Stimulated activated CD4-positive, alpha-beta T cell treated with anti-CD3 and anti-CD28 coated beads, Interleukin-12 subunit alpha, Interleukin-12 subunit beta, amount 100 ng/mL, for 24 hours (primary cell): ENCODE measurements at places on chromosomes 12 and 14.

GRCh38 chr12:106673141-106673540 lies 90.3 kb downstream of the RFX4 start:
- no peak for DNase-seq

GRCh38 chr14:52131640-52132320 lies 62.9 kb upstream of the NID2 start:
- DNase-seq, result peak; percentile 17

DNA sequence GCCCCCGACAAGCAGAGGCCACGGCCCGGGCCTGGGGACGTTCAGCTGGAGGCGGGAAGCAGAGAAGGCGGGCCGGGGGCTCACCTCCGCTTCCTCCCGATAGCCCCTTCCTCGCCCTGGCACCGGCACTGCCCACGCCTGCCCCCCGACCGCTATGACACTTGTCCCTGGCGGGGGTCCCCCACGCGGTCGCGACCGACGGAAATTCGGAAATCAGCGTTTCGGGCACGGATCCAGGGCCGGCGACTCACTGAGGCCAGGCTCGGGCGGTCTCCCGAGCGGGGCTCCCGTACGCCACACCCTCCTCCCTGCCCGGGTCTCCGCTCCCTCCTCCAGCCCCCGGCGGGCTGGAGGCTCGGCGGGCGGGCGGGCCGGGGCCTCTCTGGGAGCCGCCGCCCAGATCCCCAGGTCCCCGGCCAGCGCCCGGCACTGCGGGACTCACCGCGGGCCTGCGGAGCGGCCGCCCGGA lies 581 bp downstream of the PITPNM2 start:
- DNase-seq, result no peak

DNA sequence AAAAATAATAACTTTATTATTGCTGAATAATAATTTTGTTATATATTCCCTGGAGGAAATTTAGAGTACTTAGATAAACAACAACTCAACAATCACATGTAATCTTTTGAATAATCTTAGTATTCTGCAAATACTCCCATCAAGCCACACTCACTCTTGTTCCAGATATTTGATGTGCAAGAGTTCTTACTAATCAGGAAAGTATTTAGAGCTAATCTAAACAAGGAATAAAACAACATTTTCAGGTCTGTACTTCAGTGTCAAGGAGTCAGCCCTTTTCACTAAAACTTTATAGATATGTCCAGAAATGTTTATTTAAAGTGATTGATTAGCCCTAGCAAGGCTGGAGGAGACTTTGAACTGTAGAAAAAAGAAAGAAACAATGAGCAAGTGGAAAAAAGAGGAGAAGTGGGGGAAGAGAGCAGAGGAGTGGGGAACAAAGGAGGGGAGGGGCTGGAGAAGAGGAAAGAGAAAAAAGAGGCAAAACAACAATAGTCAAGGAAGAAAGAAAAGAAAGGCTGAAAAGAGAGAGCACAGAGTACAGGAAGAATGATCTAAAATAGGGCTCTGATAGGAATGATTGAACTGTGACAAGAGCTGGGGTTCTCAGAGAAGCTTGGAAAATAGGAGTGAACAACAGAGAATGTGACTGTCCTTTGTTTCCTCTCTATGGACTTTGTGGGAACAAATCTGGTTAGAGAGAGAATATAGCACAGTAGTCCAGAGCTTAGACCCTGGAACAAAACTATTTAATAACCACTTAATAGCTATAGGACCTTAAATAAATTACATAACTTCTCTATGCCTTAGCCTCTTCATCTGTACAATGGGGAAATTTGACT lies 238.7 kb downstream of the AKAP6 start:
- no peak for DNase-seq

- no peak for DNase-seq
These were observed 236.3 kb downstream of the GALC start for GRCh38 chr14:87756661-87757060.

- no peak for DNase-seq
These were observed 24.3 kb downstream of the GPRC5A start for GRCh38 chr12:12915656-12916055.

- no peak for DNase-seq
These were observed 105.9 kb downstream of the MED13L start for GRCh38 chr12:116171549-116171948.

DNA sequence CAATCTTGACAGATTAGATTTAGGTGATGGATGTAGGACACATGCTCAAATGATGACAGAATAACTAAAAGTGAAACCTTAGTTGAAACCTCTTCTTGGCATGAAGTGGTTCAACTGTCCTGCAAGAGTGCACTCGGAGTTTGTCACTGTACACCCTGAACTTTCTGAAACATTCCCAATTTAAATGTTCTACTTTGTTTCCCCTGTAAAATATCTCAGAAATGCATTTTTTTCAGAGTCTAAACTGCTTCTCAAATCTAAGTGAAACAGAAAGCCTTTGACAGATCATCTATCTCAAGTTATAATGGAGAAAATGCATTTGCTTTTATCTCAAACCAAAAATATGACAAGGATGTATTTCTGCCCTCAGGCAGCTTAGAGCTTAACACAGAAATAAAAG lies 66.0 kb downstream of the BHLHE41 start:
- no peak for DNase-seq

- DNase-seq, result no peak
These were observed at the start of gene TTC7B for GRCh38 chr14:90815822-90816662. TSS of gene TTC7B (minus strand) at chr14:90816430. CDS start at chr14:90816295, 135 bp downstream.

- DNase-seq, result no peak
These were observed 37.2 kb downstream of the ATP2B1 start for GRCh38 chr12:89671469-89671868.

DNA sequence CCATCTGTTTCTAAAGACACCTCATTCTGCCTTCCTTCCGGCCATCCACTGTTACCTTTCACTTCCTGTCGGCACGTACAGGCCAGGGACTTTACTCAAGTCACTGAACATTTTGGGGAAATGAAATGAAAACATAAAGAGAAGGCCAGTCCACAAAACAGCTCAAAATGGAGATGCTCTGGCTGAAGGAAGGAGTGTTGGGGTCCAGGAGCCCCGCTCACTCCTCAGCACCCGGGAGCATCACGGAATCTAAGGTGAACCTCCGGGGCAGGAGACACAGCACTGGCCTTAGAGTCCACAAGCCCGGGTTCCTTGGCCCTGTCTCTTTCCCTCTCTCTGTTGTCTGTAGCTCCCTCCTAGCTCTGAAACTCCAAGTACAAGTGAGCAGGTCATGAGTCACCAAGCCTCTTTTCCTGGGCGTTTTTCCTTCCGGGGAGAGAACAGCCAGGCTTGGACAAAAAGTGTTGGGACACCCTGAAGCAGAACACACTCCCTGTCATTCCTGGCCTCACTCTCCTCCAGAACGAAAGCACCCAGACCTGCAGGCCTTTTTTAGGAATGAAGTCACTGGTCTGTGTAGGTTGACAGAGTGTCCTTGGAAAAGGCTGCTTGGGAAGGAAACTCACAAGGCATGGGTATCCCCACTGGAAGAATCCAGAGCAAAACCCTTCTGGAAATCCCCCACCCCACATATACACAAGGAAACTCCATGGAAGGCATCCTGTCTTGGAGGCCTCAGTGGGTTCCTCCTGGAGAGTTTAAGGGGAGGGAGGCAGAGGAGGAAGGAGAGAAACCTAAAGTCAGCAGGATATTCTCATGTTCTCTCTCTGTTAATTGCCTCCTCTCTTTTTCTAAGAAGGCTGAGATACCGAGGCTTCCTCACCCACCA lies 245.3 kb downstream of the ZFP36L1 start:
- no peak for DNase-seq

- no peak for DNase-seq
These were observed 2.7 kb upstream of the GALC start for GRCh38 chr14:87995500-87996290.

- DNase-seq, result no peak
These were observed 372.9 kb downstream of the DPF3 start for GRCh38 chr14:72521045-72521444.

- DNase-seq, result no peak
These were observed 167.2 kb downstream of the KTN1 start for GRCh38 chr14:55747186-55747585.

GRCh38 chr12:62481843-62482540 lies 15.4 kb downstream of the MON2 start:
- no peak for DNase-seq

GRCh38 chr12:123877968-123878367 lies 94.7 kb downstream of the CCDC92 start:
- no peak for DNase-seq

- no peak for DNase-seq
These were observed 23.5 kb downstream of the NOC4L start for GRCh38 chr12:132167611-132168310.

DNA sequence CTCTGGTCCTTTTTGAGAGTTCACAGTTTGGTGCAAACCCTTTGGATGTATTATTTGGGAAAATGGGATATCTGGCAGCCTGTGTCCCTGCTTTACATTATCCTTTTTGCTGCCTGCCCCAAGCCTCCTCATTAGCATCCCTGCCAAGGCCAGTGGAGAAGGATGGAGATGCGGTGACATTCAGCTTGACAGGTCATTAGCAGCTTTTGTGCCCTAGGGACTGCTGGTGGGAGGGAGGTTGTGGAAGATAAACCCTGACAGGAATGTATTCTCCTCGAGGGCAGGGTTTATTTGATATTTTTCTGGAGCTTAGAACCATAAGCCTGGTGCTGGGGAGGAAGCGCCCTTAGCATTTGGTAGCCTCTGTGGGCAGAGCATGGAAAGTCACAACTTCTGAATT lies 49.3 kb downstream of the PTPN11 start:
- no peak for DNase-seq

GRCh38 chr14:102729268-102729667 lies 48.0 kb upstream of the TRAF3 start:
- DNase-seq, result no peak

- peak; percentile 16 for DNase-seq
These were observed 44.0 kb downstream of the RBMS2 start for GRCh38 chr12:56565510-56566101.

GRCh38 chr12:121334513-121335343 lies 17.5 kb downstream of the ANAPC5 start:
- no peak for DNase-seq

GRCh38 chr14:36275741-36276140 lies 44.7 kb downstream of the MBIP start:
- no peak for DNase-seq

- no peak for DNase-seq
These were observed 502.4 kb upstream of the ATP2B1 start for GRCh38 chr12:90211017-90211416.

GRCh38 chr12:74328623-74329022 lies 209.0 kb upstream of the ATXN7L3B start:
- no peak for DNase-seq

DNA sequence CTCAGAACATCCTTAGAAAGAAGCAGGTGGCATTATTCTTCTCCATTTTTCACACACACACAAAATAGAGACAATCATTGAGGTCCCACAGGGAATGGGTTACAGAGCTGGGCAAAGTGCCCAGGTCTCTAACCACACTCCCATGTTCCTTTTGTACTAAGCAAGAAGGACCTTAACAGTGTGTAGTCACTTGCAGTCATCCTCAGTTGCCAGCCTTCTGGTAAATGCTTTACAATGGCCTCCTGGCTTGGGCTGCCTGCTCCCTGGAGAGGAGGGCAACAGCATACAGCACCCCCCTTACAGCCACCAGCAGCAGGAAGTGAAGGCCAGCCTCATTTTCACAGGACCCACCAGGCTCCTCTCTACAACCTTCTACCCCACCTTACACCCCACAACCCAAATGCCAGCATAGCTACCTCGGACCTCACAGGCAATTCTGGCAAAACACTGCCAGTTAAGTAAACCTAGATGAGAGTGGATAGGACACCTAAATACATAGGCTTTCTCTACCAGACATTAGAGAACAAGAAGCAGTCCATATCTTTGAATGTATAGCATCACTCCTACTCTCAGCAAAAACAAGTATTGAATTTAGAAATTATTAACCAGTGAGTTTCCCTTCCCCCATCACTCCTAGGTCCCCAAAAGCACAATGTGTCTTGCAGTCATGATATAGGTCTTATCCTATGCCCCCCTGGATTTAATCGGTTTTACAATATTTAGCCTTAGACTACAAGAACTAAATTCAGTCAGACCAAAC lies 88.1 kb downstream of the PPP2R5E start:
- DNase-seq, result no peak

DNA sequence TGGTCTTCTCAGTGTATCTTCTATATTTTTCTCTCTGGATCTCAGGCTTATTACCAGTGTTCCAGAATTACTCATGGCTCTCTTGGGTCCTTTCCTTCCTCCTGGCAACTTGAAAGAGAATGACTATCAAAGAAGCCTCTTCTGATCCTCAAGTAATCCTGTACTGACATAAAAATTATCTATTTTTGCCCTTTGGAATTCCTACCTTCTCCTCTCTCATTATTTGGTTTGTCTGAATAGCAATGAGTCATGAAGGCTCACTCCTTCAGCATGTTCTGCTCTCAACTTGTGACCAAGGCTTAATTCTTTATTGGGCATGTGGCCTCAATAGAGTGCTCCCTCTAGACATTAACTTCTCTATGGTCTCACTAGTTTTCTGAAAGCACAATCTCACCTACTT lies 553.6 kb upstream of the ATP2B1 start:
- no peak for DNase-seq

- DNase-seq, result no peak
These were observed 11.5 kb upstream of the KRT5 start for GRCh38 chr12:52531566-52532300.

- no peak for DNase-seq
These were observed 45.9 kb upstream of the GSG1 start for GRCh38 chr12:13149411-13149810.

- DNase-seq, result no peak
These were observed 20.8 kb downstream of the GTSF1 start for GRCh38 chr12:54452628-54453027.

- DNase-seq, result peak; percentile 15
These were observed 1.6 kb downstream of the SIX4 start for GRCh38 chr14:60722357-60723115.

GRCh38 chr12:94070520-94070919 lies 77.9 kb upstream of the PLXNC1 start:
- DNase-seq, result no peak

GRCh38 chr12:98274430-98275130 lies 240.8 kb upstream of the TMPO start:
- no peak for DNase-seq

DNA sequence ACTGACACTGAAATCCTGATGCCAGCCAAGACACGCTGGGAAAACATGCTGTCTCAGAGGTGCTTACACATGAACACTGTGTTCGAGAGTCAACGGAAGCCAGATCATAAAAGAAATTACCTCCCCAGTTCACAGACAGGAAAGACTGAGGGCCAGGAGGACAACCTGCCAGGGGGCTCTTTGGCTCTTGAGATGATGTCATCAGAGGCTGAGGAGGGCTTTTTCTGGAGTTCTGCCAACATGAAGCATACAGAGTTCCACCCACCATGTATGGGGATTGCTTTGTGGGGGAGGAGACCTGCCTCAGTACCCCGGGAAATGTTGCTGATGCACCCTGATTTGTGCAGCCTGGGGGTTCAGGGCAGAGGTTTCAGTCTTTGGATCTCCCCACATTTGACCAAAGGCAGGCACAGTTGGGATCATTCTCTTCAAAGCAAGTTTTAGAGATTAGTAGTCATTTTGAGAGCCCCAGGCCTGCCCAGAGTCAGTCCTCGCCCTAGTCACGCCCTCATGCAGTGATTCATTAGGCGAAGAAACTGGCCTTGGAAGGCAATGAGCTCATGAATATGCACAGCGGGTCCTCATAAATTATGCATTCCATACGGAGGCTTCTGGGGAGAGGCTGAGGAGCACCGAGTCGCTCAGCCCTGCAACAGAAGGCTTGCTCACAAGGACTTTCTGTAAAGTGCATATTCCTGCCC lies 34.9 kb upstream of the EML1 start:
- no peak for DNase-seq
